Activated naive CD4-positive, alpha-beta T cell (primary cell): ENCODE measurements at places on chromosomes 1 and 21.

DNA sequence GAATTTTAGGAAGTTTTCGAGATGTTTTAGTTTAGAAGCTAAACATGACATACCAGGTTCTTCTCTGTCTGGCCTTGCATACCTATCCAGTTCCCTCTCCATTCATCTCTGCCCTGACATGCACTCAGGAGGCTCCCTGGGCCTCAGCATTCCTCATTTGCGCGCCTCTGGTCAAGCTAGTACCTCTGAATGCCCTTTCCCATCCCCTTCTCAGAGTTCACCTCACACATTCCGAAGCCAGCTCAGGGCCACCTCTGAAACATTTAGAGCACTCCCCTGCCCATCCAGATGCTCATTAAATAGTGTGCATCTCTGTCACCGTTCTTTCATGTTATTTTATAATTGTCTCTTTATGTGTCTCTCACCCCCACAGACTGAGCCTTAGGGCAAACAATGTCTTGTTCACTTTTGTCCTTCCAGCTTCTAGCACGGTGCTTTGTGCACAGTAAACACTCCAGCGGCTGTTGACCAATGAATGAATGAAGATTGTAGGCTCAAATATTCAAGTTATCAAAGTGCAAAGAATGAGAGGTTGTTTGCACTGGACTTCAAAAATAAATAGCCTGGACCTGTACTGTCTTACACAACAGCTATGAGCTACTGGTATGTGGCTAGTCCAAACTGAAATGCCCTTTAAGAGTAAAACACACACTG lies 1.2 kb upstream of the DHCR24 start:
- DNase-seq, result no peak

DNA sequence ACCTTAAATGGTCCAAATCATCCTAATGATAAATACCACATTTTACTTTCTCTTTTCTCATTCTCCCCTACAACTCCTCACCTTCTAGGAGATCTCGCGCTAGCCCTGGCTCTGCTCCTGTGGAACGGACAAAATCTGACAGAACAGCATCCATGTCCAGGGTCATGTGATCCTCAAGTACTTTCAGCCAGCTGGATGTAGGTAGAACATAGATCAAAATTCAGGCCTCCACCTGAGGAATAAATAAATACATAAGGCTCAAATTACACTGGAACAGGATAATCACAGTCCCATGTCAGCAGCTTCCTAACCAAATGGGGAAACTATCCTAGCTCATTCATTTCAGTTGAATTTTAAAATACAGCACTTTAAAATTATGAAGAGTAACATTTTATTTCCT lies 33.2 kb downstream of the OTUD7B start:
- no peak for DNase-seq

DNA sequence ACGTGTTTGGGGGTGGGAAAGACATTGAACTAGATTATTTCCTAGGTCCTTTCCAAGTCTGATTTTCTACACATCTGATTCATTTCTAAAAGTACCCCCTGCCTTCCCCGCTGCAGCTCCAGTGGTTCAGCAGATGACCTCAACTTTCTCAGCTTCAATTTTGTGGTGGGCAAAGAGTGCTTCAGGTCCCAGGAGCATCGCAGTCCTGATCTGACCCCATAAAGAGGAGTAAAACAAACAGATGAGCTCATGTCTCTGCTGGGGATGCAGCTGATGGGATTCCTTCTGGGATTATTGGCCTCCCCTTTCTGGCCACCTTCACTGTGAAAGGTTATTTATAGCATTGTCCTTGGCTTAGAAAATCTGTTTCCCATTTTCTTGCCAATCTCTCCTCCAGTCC lies 337.0 kb upstream of the PLXNA2 start:
- DNase-seq, result no peak

- no peak for DNase-seq
Observed at GRCh38 chr1:94000510-94001282, 91.5 kb upstream of the GCLM start.

GRCh38 chr1:247576514-247576913 lies 11.6 kb upstream of the OR2G2 start:
- no peak for DNase-seq

GRCh38 chr1:115811140-115811828 lies 29.6 kb downstream of the NHLH2 start:
- no peak for DNase-seq

GRCh38 chr21:36705679-36706481 lies 7.0 kb downstream of the SIM2 start:
- DNase-seq, result no peak

DNA sequence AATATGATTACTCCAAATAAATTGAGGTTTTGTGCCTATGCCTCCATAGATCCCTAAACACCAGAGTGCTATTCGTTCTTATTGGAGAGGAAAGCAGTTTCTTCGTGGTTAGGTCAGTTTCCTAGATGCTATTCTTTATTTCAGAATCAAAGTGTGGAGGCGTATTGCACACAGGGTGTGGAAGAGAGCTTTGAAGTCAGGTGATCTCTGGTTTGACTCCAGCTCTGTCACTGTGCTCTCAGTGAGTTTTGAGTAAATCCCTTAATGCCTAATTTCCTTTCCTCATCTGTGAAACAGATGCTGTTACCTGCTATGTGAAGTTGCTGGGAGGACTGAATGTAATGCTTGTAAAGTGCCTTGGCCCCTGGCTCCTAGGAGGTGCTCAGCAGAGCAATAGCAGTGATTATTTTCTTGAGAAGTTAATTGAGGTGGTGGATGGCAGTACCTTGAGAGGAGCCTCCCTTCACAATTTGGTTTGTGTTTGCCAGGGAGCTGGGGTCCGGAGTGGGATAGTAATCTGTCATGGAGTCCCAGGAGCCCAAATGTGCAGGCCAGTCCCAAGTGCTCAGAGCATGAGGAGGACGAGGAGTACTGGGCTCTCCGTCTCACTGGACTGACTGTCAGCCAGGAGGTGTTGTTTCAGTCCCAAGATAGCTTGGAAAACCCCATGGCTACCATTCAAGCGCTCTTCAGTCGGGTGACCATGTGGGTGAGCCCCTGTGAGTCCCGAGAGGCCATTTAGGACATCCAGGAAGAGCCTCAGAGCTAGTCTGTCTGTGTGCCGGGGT lies 14.9 kb downstream of the NTPCR start:
- DNase-seq, result no peak

GRCh38 chr21:31201548-31201947 lies 142.5 kb downstream of the TIAM1 start:
- no peak for DNase-seq

DNA sequence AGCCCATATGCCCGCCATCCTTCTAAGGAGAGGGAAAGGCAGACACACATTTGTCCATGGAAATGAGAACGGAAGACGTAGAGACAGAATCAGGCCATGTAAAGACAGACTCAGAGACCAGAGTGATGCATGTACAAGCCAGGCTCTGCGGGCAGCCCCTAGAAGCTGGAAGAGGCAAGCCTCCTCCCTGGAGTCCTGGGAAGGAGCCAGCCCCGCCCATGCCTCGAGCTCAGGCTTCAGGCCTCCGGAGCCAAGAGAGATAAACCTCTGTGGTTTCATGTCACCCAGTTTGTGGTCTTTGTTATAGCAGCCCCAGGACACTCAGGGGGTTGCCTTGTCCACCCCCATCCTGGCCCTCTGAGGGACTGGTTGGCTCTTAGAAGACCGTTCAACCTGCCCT lies 11.6 kb downstream of the PDE9A start:
- no peak for DNase-seq

DNA sequence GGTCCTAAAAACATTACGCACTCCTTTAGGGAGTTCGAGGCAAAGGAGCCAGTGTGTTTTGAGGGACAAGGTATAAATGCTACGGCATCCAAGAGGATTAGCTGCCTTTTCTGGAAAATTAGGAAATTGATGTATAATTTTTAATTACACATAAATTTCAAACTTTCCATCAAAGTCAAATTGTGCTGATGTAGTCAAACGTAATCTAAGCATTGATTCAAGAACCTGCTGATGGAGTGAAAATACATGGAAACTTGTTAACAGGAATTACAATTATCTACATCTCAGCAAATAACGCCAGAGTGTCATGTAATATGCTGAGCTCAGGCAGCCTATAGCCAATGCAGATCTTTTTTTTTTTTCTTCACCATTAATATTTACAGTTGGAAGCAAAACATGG lies 194.5 kb downstream of the CRB1 start:
- DNase-seq, result no peak

DNA sequence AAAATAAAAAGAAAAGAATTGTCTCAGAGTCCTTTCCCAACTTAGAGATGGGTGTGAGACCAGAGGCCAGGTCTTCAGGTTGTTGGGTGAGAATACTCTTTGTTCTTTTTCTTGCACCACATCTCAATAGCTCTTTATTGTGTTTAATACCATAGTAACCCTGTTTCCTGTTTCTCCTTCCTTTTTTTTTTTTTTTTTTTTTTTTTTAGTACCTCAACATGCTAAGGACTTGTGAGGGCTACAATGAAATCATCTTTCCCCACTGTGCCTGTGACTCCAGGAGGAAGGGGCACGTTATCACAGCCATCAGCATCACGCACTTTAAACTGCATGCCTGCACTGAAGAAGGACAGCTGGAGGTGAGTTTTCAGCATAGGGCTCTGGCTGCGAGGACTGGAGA lies 24.4 kb downstream of the CELF3 start:
- no peak for DNase-seq

- no peak for DNase-seq
Observed at GRCh38 chr1:200646515-200646914, 23.2 kb downstream of the DDX59 start.

- no peak for DNase-seq
Observed at GRCh38 chr1:28928314-28928941, 14.1 kb downstream of the EPB41 start.

GRCh38 chr1:22208268-22208972 lies 65.5 kb upstream of the WNT4 start:
- no peak for DNase-seq

DNA sequence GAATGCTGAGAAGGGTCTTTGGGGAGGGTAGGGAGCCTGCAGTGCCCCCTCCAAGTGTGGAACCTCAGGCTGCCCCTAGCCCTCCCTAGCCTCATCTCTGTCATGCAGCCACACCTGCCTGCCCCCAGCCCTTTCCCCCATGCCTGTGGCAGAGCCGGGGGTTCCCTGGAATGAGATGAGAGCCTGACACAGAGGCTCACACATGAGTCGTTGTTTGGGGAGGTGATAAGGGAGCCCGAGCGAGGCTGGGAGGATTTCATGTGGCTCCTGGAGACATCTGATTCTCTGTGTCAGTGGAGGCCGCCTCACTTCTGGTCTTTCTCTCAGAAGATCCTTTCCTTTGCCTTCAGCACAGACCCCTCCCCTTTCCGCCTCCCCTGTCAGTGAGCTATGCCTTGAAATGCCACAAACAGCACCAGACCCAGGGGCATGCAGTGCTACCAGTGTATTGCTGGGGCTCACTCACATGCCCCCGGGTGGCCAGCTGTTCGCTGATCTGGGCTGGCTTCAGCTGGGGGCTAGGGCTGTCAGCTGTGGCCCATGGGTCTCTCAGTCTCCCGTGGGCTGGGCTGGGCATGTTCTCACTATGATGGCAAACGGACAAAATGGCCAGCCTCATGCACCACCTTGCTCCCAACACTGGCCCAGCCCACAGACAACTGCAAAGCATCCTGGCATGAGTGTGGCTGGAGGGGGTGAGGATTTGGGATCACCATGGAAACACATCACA lies 102.6 kb downstream of the AJAP1 start:
- no peak for DNase-seq

GRCh38 chr1:36924282-36924811 lies 110.0 kb downstream of the GRIK3 start:
- no peak for DNase-seq

GRCh38 chr1:39529901-39530535 lies 38.6 kb downstream of the BMP8A start:
- DNase-seq, result no peak

DNA sequence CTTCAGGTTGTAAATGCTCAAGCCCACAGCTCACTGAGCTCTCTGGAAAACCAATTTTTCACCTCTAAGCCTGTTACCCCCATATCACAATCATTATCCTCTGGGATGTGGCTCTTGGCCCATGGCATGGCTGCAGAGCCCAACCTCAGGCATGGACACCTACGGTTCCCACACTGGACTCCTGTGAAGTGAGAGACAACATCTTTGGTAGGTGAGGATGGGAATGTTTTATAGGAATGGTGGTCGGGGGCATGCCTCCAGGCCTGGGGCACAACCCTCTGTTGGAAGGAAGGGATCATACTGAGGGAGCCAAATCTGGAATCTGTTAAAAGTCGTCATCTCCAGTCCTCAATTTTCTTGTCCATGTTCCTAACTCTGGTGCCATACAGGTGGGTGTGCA lies 179.1 kb downstream of the FOXD2 start:
- DNase-seq, result no peak

GRCh38 chr1:213987422-213987926 lies 299 bp upstream of the PROX1 start:
- DNase-seq, result no peak

- DNase-seq, result no peak
Observed at GRCh38 chr1:89259283-89259971, 13.2 kb downstream of the GBP5 start.

GRCh38 chr1:224922404-224923164 lies 6.9 kb upstream of the DNAH14 start:
- DNase-seq, result no peak

DNA sequence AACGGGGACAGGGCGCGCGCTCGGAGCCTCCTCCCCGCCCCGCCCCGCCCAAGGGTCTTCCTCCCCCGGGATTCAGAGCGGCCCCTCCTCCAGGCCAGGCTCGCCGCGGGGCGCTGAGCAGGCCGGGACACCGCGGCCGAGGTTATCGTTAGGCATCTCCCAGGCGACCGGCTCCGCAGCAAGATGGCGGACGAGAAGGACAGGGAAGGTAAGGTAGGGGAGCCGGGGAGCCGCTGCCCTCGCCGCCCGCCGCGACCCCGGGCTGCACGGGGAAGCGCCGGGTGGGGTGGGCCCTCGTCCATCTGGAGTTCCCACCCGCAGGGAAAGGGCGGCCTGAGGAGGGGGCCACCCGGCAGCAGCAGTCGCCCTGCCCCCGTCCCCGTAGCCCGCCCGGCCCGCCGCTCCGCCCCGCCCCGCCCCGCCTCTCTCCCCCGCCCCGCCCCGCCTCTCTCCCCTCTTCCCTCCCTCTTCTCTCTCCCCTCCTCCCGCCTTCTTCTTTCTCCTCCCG lies 105.9 kb upstream of the HNRNPU start:
- DNase-seq, result no peak

- DNase-seq, result no peak
Observed at GRCh38 chr1:160104486-160104885, 6.1 kb upstream of the IGSF8 start.

DNA sequence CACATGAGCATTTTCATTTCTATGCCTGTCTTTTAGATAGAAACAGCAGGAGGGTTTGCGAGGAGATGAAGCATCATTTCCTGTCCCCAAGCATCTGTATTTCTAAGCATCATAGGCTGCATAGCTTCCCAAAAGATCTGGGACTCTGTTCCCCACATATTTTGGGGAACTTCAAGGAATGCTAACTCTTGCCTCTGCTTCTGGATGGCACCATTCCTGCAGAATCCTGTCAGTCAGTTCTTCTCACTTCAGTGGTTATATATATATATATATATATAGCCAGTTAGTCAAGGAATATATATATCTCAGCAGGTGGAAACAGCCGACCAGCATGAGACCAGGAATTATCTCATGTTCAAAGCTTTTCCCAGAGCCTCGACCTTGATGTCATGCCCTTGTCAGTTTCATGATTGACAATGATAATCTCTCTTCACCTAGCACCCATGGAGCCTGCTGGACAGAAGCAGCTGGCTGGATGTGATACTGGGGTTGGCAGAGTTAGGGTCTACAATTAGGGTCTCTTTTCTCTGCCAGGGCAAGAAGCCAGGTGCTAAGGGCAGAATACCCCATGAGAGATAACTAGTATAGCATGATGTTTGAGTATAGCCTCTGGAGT lies 2.4 kb downstream of the PFKFB2 start:
- DNase-seq, result no peak
